ENCODE measurements at places on chromosomes 3 and 15.
A peak's percentile ranks its signal among the peaks of the same experiment; 100 is the strongest.

GRCh38 chr15:86135041-86135440, 55.4 kb downstream of the AGBL1 start:
- no peak for DNase-seq

- peak; percentile 40 for DNase-seq
Measured at GRCh38 chr3:36904641-36905040, 40.2 kb downstream of the TRANK1 start.

- no peak for DNase-seq
Measured at GRCh38 chr3:195865752-195866151, 42.6 kb downstream of the TNK2 start.

GRCh38 chr3:152556731-152557254, 278.1 kb upstream of the P2RY1 start:
- peak; percentile 62 for DNase-seq

GRCh38 chr3:172709774-172710663, 848 bp downstream of the NCEH1 start:
- DNase-seq, result peak; percentile 21

DNA sequence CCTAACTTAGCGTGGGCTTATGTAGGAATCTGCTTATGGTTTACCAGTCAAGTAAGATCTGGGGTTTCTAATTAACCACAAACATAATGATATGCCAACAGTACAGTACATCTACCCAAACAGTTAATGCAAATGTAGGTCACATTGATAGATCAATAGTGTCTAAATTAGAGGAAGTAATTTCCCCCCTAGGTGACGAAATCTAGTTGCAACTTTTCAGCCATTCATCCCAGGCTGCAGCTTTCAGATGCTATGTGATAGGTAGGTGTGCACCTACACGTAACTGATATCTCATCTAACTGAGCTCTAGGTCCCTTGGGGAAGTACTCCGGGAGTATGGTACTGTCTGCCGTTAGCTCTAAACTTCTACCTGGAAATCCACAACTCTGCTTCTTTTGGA, 57.2 kb downstream of the CRTC3 start:
- DNase-seq, result no peak

DNA sequence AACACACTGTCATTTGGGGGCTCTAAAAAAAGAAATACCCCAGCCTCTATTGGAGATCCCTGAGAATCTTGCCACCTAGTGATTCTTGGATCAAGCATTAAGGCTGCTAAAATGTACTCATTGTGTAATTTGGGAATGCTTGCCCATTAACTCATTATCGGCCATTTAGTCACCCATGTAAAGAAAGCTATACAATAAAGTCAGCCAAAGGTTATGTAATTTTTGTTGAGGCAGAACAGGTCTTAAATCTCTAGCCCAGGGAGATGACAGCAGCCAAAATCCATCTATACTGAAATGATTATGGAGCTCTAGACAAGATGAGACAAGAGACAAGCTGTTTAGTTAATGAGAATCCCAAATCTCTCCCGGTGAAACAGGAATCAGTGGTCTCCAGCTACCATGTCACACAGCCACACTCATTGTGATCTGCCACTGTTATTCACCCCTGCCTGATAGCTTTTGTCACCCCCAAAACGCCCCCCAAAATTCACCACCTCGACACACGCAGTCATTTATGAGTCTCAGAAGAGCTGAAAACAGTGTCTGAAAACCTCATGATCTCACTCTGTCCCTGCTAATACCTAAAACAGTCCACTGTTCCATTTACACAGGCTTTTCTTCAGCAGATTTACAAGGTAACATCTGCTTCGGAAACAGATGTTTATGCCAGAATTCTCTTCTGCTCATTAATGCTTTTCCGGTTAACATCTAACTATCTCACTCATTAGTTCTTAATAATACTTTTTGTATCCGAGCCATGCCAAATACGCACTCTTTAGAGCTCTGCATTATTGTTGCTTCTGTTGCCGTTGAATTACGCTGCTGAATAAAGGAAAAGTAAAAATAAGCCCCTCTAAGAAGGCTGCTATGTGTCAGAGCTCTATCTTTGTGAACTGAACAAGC, 138.5 kb downstream of the RORA start:
- DNase-seq, result no peak

- peak; percentile 62 for DNase-seq
Measured at GRCh38 chr3:112604536-112604935, 36.4 kb downstream of the CCDC80 start.

GRCh38 chr3:189233225-189233858, 61.6 kb downstream of the TPRG1 start:
- DNase-seq, result peak; percentile 78

DNA sequence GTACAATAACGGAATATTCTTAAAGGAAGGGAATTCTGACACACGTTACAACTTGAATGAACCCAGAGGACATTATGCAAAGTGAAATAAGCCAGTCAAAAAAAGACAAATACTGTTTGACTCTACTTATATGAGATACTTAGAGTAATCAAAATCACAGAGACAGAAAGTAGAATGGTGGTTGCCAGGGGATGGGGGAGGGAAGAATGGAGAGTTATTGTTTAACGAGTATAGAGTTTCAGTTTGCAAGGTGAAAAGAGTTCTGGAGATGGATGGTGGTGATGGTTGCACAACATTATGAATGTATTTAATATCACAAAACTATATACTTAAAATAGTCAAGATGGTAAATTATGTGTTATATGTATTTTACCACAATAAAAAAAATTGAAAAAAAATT, 112.9 kb upstream of the ARHGEF3 start:
- no peak for DNase-seq

GRCh38 chr15:91976966-91977365, 123.5 kb downstream of the SLCO3A1 start:
- no peak for DNase-seq

DNA sequence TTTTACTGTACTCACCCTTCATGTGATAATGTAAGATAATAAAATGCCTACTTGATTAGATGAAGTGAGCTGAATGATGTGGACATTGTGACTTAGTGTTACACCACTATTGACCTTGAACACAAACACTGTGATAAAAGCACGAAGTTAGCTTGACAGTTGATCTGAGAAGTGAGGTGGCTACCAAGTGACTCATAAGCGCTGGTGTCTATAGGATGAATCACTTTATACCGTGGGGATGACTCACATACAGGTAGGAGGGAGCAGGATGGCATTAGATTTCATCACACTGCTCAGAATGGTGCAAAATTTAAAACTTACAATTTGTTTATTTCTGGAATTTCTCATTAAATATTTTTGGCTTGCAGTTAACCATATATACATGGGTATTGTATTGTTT, 174.7 kb upstream of the CNTN3 start:
- no peak for DNase-seq

DNA sequence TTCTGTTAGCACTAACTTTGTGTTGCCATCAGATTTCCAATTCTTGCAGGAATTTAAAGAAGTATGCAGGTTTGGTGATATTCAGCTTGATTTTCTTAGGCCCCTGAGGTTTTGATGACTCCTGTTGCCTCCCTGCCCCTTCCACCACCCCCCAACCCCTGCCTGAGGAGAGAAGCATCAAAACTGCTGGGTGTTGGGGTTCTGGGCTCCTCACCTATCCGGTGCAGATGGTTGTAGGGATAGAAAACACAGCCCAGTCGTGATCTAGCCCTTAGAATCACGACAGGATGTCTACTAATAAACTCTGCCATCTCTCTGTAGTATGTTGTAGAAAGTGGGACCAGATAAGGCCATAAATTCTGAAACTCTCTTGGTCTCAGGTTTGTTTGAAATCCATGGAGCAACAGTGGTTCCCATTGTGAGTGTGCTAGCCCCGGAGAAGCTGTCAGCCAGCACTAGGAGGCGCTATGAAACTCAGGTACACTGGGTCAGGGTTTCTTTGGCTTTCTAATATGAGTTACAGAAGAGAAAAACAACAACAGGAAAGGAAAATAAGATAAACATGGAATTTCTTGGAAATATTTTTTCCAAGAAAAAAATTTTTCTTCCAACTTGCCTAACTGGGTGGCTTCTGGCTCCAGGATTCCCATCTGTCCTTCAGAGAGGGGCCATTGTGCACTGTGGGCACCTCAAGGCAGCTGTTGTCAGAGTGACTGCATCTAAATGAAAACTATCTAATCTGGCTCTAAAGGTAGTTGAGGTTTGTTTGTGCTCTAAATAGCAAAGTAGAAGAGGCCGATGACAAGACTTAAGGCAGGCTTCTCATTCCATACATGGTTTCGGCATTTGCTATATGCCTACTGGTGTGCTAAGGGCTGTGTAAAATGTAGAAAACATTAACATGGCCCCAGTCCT, 8.7 kb downstream of the SRP14 start:
- DNase-seq, result no peak

- no peak for DNase-seq
Measured at GRCh38 chr3:126696701-126697267, 7.3 kb upstream of the CHCHD6 start.

DNA sequence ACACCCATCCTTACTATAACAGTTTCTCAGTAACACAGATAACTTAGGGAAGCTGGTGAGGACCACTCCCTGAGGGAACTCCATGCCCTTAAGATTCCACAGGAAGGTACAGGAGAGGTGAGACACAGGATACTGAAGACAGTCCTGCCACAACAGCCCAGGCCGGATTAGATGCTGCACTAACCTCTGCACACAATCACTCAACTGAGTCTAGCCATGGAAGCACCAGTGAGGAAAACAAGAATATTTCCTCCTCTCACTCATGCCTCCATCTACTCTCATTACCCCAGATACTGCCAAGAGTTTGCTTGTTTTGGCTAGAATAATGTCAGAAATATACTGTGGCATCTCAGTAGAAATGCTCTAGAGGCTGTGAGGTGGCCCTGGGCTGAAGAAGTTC, 3.7 kb downstream of the ANO10 start:
- DNase-seq, result no peak

GRCh38 chr3:28406241-28406640, 57.6 kb upstream of the AZI2 start:
- no peak for DNase-seq

- DNase-seq, result no peak
Measured at GRCh38 chr3:188397766-188398705, 244.1 kb downstream of the LPP start.

- no peak for DNase-seq
Measured at GRCh38 chr15:75131269-75131643, 70.4 kb upstream of the C15orf39 start.

DNA sequence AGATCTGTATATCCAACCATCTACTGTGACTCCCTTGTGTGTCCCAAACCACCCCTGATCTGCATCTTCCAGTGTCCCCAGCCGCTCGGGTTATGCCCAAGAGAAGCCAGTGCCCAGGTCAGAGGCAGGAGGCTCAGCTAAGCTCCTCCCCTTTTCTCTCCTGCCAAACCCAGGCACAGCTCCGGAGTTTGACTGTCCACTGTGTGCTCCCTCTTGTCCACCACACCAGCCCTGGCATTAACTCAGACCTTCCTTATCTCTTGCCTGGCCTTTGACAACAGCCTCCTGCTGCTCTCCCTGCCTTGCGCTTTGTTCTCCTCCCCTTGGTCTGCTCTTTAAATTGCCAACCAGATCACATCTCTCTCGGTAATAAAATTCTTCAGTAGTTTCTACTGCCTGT, 39.3 kb downstream of the DGKG start:
- DNase-seq, result no peak

DNA sequence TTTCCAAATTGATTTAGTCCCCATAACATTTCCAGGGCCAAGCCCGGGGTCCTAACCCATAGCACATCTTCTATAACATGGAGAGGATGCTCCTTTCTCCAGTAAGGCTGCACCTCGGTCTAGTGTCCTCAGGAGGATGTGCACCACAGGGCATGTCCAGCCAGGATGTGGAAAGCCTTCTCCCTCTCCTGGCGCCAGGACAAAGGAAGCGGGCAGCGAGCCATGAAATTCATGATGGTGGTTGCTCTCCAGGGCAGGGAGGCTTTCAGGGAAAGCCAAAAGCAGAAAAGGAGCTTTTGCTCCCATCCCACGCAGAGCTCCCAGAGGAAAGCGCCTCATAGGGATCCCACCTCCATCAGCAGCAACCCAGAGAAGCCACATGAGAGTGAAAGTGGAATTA, 220.0 kb downstream of the ADAMTSL3 start:
- no peak for DNase-seq

- peak; percentile 18 for DNase-seq
Measured at GRCh38 chr3:179107617-179108016, 36.0 kb upstream of the ZMAT3 start.

- no peak for DNase-seq
Measured at GRCh38 chr3:76377074-76377473, 591.7 kb upstream of the ZNF717 start.

GRCh38 chr3:26587571-26587970, 35.0 kb upstream of the LRRC3B start:
- no peak for DNase-seq

- DNase-seq, result no peak
Measured at GRCh38 chr3:139455855-139456254, 20.5 kb downstream of the RBP2 start.

GRCh38 chr15:59543721-59544547, 67.6 kb upstream of the GCNT3 start:
- no peak for DNase-seq

GRCh38 chr3:31882431-31882830, 98.6 kb downstream of the OSBPL10 start:
- DNase-seq, result no peak

DNA sequence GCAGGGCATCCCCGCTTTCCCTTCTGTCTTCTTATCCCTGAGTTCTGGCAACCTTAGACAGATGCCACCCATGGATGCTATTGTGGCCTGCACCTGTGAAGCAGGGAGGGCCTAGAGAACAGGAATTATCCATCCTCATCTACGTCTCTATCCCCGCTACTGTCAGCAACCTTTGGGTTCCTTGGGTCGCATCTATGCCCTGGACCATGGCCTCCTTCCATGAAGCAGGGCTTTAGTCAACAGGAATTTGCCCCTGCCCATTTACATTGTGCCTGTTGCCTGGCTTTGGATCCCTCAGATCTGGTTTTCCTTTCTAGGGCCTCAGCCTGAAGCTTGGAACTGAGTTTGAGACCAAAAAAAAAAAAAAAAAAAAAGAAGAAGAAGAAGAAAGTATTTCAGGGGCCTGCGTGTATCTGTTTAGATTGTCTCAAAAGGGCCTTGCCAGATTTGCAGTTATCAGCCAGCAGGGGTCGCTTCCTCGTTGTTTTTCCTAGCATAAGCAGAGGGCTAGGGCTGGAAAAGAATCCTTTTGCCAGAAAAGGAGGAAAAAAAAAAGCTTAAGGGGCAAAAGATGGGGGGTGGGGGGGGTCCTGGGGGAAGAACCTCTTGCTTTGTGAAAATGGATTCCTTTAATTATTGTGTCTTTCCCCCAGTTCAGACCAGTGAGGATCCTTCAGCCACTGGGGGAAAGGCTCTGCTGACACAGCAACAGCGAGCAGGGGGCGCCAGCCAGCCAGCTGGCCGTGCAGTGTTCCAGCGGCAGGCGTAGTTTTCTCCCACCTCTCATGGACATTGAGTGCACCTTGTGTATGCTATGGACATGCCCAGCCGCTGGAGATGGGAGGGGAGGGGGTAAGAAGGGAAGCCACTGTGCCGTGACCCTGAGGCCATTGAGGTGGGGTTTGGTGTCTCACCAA, 65.7 kb upstream of the ALDH1L1 start:
- peak; percentile 34 for DNase-seq

DNA sequence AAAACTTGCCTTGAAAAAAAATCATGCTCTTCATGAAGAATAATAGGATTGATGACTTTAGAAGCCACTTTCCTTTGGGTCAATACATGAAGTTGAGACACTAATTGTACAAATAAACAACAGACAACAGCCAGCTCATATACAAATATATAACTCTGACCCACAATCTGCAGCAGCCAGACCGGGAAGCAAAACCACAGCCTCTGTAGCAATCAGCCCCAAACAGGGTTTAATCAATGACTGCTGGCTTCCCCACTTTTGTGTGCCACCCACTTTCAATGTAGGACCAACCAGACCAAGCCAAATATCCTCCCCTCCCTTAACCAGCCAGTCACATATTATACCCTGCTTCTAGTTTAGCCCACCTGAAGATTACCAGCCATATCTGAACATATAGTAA, 39.0 kb downstream of the IFT57 start:
- DNase-seq, result no peak
